Mammary epithelial cell (primary cell): ENCODE measurements at places on chromosomes 16 and 17. TPM values are rescaled to one million over a fixed set of nuclear protein-coding genes. Genes with fewer than 3 reads are reported as not detected.
A peak's percentile ranks its signal among the peaks of the same experiment; 100 is the strongest.

- peak; percentile 49 for DNase-seq
These were observed 53.7 kb upstream of the LGALS9 start for GRCh38 chr17:27577121-27577761.

GRCh38 chr17:82923366-82924113 lies 83.7 kb upstream of the ZNF750 start:
- no peak for DNase-seq

GRCh38 chr16:26505496-26505895 lies 561.2 kb upstream of the C16orf82 start:
- no peak for DNase-seq

DNA sequence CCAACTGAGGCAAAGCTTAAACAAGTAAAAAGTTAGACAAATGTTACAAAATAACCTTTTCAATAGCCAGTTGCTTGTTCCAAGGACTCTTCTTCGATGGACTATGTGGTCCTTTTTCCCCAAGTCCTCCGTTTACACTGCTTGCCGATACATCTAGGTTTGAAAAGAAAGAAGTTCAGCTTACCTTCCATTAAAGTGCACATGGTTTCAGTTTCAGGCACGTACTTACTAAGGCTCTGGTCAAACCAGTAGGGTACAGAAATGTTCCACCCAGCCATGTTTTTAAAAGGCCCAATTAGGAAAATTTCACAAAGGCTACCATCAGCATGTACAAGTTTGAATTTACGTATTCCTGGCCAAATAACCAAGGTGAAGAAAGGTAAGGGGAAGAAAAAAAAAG lies 2.1 kb downstream of the SRSF2 start:
- DNase-seq: peak; percentile 46

DNA sequence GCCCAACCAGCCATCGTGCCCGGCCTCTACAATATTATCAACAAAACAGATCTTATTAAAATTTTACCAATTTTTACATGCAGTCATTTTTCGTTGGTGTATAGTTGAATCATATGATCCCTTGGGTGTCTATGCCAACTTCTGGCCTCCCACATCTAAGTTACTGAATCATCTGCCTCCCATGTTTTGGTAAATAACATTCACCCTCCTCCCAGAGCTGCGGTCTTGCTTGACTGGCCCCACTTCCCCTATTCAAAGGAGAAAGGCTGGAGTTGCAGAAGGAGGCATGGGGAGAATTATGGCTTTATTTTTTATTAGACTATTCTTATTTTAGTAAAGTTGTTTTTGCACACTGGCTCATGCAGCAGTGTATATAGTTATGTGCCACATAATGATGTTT lies 18.5 kb upstream of the CCL23 start:
- no peak for DNase-seq

DNA sequence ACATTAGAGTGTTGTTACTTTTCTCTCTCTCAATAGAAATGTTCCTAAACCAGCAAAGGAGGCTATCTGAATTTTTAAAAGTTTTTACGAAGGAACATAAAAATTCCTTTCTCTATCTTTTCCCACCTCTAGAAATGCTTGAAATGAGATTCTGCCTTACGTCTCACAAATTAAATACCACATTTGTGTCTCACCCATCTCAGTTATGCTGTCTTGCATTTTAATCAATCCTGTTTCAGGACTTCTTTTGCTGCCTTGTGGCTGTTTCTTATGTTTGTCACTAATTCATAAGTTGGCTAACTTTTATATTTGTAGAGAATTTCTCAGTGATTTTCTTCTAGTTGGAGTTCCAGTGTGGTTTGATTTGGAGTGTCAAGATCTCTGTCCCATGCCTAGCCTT lies 3.5 kb downstream of the OMG start:
- DNase-seq: no peak

GRCh38 chr17:12566291-12566690 lies 99.4 kb upstream of the MYOCD start:
- no peak for DNase-seq

DHRS7B gene
- 20.1 and 29.5 TPM in 2 replicates for total RNA-seq
